ENCODE measurements at places on chromosomes 6 and 20. TPM values are rescaled to one million over a fixed set of nuclear protein-coding genes. Genes with fewer than 3 reads are reported as not detected.

Gene BCAS4
- 127 TPM for polyA plus RNA-seq

Gene TRIM26
- 66.0 TPM for polyA plus RNA-seq

Gene CRYBG1
- 24.9 TPM for polyA plus RNA-seq

Gene EFCAB8
- 0.02 TPM for polyA plus RNA-seq

Gene RAB44
- 0.07 TPM for polyA plus RNA-seq

Gene EBF4
- polyA plus RNA-seq: not detected

Gene ULBP3
- polyA plus RNA-seq: not detected

Gene NHSL1
- 1.3 TPM for polyA plus RNA-seq

Gene COL20A1
- not detected for polyA plus RNA-seq

Gene FRMD1
- polyA plus RNA-seq: not detected

Gene OVOL2
- polyA plus RNA-seq: not detected

Gene CDSN
- polyA plus RNA-seq: not detected

Gene PRR18
- polyA plus RNA-seq: 0.43 TPM

Gene C20orf144
- polyA plus RNA-seq: 0.62 TPM

Gene LHFPL5
- polyA plus RNA-seq: not detected

Gene TPD52L1
- polyA plus RNA-seq: not detected

Gene TRDN
- not detected for polyA plus RNA-seq

Gene SLC22A2
- polyA plus RNA-seq: not detected

Gene HCRTR2
- not detected for polyA plus RNA-seq

Gene F13A1
- polyA plus RNA-seq: 0.55 TPM

Gene ADGRG6
- not detected for polyA plus RNA-seq

Gene MYH7B
- 0.40 TPM for polyA plus RNA-seq

Gene SPAG4
- polyA plus RNA-seq: 4.0 TPM

Gene TOMM6
- 534 TPM for polyA plus RNA-seq

Gene BPIFB2
- polyA plus RNA-seq: not detected

Gene RBPJL
- not detected for polyA plus RNA-seq

Gene MLN
- not detected for polyA plus RNA-seq

Gene C6orf163
- 1.1 TPM for polyA plus RNA-seq

Gene CTCFL
- 0.20 TPM for polyA plus RNA-seq

Gene RAMACL
- not detected for polyA plus RNA-seq

Gene CABLES2
- polyA plus RNA-seq: 2.2 TPM

Gene ANGPT4
- polyA plus RNA-seq: not detected

Gene GLO1
- polyA plus RNA-seq: 221 TPM

Gene GZF1
- 5.0 TPM for polyA plus RNA-seq

Gene PBOV1
- not detected for polyA plus RNA-seq

Gene TRIM15
- polyA plus RNA-seq: not detected

Gene LY6G6F
- not detected for polyA plus RNA-seq

Gene SLC22A1
- not detected for polyA plus RNA-seq

Gene REM1
- not detected for polyA plus RNA-seq

Gene SLC44A4
- polyA plus RNA-seq: not detected

Gene LGSN
- polyA plus RNA-seq: not detected

Gene PRKN
- polyA plus RNA-seq: not detected

Gene CALHM5
- not detected for polyA plus RNA-seq

Gene EYA2
- not detected for polyA plus RNA-seq

Gene TREML2
- 7.7 TPM for polyA plus RNA-seq

Gene KIF25
- not detected for polyA plus RNA-seq

Gene ZNF334
- 1.2 TPM for polyA plus RNA-seq

Gene FAM209B
- 0.20 TPM for polyA plus RNA-seq

Gene CGA
- not detected for polyA plus RNA-seq
